CD4-positive, alpha-beta T cell (primary cell): ENCODE measurements at places on chromosomes 11 and 22.

DNA sequence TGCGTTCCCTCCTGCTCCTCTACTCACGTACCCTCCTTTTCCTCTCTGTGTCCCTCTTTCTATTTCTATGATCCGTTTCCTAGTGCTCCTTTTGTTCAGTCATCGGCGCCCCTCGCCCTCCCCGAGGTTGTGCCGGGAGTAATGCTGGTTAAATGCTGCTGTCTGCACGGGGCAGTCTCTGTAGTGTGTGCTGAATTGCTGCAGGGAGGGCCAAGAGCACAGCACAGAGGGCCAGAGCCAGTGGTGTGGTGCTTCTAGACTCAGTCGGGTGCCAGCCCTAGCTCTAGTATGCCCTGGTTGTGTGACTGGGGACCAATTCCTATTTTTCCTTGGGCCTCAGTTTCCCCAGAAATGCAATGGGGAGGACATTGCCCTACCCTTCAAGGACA lies 98.3 kb downstream of the PKNOX2 start:
- DNase-seq, result no peak

DNA sequence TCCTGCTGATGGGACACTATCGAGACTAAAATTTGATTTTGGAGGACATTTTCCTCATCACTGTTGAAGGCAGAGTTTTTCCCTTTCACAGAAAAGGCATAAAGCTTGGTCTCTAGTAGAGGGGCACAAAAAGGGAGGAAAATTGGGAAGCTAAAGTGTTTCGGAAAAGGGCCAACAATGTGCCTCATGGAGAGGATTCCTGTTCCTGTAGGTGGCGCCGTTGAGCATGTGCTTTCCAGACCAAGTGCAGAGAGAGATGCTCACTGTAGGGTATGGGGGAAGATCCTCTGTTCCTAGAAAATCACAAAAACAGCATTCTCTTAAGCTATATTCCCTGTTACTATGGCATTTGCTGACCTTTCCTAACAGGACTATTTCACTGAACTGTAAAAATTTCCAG lies 18.4 kb upstream of the OR4C5 start:
- no peak for DNase-seq

GRCh38 chr11:133897331-133897650 lies 52.0 kb upstream of the SPATA19 start:
- no peak for DNase-seq

DNA sequence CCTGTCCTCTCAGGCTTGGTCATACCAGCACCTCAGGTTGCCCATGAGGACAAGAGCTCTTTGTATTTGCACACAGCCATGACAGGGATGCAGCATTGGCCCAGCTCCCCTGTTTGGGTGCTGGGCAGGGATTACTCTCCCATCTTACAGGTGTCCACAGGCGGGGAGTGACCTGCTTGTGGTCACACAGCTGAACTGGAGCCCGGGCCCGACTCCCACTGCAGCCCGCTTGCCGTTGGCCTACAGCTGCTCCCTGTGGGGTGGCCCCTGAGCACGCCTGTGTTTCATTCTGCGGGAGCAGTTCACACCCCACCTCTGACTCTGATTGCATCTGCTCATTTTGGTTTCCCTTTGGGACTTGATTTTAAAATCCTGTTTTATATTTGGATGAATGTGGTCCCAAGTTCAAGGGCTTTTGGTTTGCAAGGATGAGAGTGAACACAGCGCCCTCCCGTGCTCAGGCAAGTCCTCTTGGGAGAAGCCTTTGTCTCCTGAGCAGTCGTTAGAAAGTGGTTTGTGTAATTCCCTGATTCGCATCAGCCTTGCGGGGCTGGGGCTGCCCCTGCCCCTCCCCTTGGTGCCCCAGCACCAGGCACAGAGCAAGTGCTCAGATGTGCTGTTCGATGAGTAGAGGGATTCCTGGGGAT lies 9.3 kb downstream of the PICK1 start:
- no peak for DNase-seq

- DNase-seq, result no peak
These were observed 12.2 kb upstream of the LYVE1 start for GRCh38 chr11:10580623-10581022.

DNA sequence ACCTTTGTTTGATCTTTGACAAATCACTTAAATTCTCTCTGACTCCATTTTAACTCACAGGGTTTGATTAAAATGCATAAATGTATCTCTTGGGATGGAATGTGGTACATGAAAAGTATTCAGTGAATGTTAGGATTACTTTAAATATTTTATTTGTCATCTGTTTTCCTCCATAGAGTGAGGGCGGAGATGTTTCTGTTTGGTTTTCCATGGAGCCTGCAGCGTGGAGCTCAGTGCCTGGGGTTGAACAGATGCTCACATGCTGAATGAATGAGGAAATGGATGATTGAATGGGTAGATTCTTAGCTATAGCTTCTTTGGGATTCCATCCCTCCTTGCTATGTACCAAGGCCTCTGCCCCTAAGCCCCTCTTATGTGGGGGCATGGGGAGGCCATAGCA lies 10.0 kb downstream of the TSPAN18 start:
- no peak for DNase-seq

DNA sequence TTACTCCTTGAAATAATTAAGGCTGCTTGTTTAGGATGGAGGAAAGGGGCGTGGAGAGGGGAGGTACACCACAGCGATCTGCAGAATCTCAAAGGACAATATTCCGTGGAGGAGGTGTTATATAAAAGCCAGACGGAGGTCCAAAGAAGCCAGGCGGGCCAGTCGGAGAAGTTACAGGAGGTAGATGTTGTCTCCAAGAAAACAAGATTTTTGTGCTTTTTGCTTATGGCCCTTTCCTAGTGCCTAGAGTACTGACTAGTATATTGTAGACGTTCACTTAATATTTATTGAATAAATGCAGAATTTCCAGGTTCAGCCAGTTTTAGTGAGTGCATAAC lies 761 bp downstream of the ZDHHC13 start:
- DNase-seq, result no peak

DNA sequence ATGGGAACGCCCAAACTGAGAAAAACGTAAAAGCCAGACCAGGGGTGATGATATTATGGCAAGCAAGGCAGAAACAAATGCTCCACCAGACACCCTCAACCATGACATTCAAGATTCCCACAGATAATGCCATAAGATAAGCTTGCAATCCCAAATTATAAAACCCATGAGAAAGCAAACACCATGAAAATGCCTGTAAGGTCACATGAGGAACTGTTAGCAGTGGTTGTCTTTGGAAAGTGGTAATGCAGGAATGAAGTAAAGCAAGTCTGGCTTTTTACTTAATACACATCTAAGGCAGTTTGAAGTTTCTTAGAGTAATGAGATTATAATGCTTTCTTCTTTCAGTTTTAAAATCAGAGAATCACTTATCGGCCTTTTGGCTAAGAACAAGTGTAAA lies 111.0 kb downstream of the MN1 start:
- DNase-seq, result no peak
